ENCODE measurements at places on chromosomes 2 and 18.

- DNase-seq: no peak
Observed at GRCh38 chr2:68108120-68108519, 45.3 kb upstream of the C1D start.

DNA sequence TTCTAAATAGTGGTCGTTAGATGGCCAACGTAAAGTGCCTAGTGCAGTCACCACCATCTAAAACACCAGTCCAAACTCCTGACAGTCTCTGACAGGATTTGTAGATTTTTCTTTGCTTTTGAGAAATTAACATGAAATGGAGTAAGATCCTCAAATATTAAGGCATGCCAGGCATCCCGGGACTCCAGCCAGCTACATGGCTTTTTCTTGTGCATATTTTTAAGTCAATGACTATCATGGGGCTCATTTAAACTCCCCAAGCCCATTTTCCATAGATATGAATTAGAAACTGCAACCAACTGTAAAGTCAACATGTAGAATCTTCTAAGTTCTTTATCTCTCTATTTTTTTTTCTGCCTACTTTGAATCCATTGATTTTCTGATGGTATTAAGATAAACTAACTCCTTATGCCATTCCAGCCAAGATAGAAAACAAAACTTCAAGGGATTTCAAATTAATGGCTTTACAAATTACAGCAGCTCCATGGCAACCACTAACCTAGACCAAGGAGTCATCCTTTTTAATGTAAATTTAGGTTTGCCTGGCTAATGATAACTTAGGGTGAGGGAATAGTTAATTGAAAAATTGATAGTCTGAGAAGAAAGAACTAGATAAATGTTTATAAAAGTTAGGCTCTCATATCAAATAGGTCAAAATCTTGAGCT is 764.1 kb upstream of the NXPH2 start:
- DNase-seq: no peak

DNA sequence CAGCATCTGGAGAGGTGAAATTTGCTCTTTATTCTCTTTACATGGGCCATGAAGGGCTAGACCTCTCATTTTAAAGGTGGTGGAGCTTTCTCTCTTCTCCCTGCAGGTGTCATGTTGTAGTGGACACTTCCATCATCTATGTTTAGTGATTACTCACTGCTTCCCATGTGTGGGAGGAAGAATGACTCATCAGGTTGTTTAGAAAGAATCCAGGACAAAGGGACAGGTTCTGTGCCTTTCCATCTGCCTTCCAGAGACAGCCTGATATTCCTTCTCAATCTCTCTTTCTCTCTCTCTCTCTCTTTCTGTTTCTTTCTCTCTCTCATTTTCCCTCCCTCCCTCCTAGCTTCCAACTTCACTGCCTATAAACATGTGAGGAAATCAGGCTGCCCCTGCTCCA is 38.7 kb downstream of the SCG2 start:
- peak; percentile 42 for DNase-seq

DNA sequence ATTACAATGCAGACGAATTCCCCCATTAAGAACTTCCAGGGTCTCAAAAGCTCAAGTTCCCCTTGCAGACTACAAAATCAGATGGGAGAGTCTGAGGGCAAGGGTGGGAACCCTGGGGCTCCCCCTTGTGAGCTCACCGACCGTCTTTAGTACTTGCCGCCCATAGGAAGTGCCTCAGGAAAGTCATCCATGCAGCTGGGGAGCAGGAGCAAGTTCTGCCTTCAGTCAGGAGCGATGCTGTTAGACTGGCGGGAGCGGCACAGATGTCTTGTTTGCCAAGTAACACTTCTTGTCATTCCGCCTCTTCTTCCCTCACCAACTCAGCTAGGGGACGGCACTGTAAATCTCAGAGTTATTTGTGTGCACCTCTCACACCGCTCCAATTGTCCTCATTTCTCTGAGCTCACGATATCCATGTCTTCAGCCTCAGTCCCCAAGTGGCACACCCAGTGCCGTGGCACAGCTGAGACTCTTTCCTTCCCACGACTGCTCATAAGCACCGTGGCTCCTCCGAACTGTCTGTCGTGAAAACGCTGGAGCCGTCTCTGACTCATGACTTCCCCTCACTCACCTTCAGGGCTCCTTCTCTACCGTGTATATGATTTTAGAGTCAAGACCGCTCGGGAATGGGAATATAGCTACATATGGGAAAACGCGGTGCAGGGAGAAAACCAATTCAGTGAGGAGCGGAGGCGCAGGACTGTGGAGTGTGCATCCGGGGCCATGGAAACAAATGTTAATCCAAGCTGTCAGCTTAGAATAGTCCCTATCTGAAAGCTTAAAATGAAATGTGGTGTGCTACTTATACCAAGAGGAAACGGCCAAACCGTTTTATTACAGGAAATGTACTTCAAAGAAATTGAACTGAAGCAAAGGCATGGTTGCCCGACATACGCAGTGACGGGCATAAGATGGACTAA is 34.0 kb downstream of the UXS1 start:
- DNase-seq: no peak

DNA sequence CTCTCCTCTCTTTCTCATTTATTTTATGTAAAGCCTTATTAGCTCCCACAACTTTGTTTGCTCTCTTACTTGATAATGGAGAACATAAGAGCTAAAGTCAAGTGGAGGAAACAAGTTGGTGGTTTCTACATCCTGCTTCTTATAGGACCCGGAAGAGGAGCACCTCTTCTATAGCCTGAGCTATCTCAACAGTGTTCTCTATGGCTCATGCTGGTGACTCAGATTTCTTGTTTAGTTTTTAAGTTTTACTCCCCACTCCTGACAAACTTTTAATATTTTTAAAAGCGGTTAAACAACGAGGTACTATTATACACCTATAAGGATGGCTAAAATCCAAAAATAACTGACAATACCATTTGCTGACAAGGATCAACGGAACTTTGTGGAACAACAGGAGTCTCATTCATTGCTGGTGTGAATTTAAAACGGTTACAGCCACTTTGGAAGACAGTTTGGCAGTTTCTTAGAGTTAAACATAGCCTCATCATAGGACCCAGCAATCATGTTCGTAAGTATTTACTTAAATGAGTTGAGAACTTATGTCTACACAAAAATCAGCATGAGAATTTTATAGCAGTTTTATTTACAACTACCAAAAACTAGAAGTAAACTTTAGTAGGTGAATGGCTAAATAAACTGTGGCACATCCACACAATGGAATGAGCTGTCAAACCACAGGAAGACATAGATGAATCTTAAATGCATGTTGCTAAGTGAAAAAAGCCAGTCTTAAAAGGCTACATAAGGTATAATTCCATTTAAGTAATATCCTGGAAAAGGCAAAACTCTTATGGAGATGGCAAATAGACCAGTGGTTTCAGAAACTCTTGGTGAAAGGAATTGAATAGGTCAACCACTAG is 12.7 kb upstream of the CDC42EP3 start:
- DNase-seq: no peak

- no peak for DNase-seq
Observed at GRCh38 chr2:25720575-25720974, 47.2 kb upstream of the DTNB start.

- DNase-seq: no peak
Observed at GRCh38 chr2:57711991-57712390, 334.6 kb upstream of the VRK2 start.

GRCh38 chr2:38654528-38655381 is 11.2 kb upstream of the GALM start:
- DNase-seq: no peak

Data from AG08396 (cell line).